Airway epithelial cell (primary cell): ENCODE measurements at places on chromosomes 5 and 9. TPM values are rescaled to one million over a fixed set of nuclear protein-coding genes. Genes with fewer than 3 reads are reported as not detected.

Gene HEMGN
- not detected in 2 replicates for total RNA-seq

Gene C5orf15
- total RNA-seq = 40.1 and 55.2 TPM in 2 replicates

Gene ALDOB
- total RNA-seq = not detected in 2 replicates

Gene TCF7
- 0.74 and 0.85 TPM in 2 replicates for total RNA-seq

Gene SIGMAR1
- total RNA-seq = 178 and 189 TPM in 2 replicates

Gene GOLGA2
- 56.6 and 64.2 TPM in 2 replicates for total RNA-seq

Gene FGFR4
- 1.3 and 2.1 TPM in 2 replicates for total RNA-seq

Gene MSMP
- not detected in 2 replicates for total RNA-seq

Gene FRMD3
- total RNA-seq = 0.33 and 0.56 TPM in 2 replicates

Gene MCTP1
- 0.92 and 1.3 TPM in 2 replicates for total RNA-seq

Gene UBE2QL1
- total RNA-seq = not detected in 2 replicates

Gene FKTN
- 11.3 and 55.9 TPM in 2 replicates for total RNA-seq

Gene NMUR2
- total RNA-seq = not detected in 2 replicates

Gene CCL27
- total RNA-seq = 0.28 TPM in 1 of 2 replicates, not detected in the other

Gene MEF2C
- total RNA-seq = 0.42 and 2.1 TPM in 2 replicates

Gene DNAH5
- total RNA-seq = 0.42 and 2.2 TPM in 2 replicates

Gene SHOC1
- total RNA-seq = 0.07 and 0.19 TPM in 2 replicates

Gene IFNB1
- not detected in 2 replicates for total RNA-seq

Gene MYORG
- 11.9 and 17.6 TPM in 2 replicates for total RNA-seq

Gene TAS2R1
- total RNA-seq = not detected in 2 replicates

Gene PCDHGA3
- 0.14 and 0.21 TPM in 2 replicates for total RNA-seq
